ENCODE measurements at places on chromosomes 4 and X.

DNA sequence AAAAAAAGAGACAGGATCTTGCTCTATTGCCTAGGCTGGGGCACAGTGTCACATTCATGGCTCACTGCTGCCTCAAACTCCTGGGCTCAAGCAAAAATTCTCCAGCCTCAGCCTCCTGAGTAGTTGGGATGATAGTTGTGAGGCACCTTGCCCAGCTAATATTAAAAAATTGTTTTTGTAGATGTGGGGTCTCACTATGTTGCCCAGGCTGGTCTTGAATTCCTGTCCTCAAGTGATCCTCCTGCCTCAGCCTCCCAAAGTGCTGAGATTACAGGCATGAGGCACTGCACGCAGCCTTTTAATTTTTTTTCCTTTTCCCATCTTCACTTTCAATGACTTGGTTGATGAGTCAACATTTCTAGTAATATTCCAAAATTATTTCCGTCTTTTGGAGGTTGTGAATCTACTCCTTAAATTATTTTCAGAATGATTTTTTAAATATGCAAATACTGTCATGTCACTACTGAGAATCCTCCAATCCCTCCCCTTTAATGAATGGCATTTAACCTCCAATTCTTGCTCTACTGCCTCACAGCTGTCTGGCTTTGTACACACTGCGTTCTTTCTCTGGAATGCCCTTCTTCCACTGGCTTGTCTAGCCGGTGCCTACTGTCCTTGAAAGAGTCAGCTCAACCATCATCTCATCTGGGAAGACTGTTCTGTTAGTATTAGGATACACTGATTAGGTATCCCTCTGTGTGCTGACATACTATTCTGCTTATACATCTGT is 27.5 kb upstream of the DCTD start:
- no peak for DNase-seq

DNA sequence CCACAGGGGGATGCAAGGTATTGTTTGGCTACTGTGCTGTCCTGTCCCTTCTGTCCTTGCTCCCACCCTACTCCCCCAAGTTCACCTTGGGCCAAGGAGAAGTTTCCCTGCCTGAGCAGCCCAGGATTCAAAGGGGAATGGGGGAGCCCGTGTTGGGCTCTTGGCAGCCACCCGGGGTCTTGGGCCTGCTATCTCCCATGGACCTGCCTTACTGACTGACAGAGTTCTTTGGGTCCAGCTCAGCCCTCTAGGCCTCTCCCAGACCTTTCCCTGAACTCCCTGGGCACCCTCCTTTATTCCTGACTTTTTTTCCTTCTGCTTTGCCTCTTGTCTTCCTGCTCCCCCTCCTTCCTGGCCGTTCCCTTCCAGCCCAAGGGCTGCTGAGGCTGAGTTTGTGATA is 67.4 kb downstream of the STARD8 start:
- DNase-seq = no peak

- no peak for DNase-seq
These were observed 55.3 kb downstream of the SH2D1A start for GRCh38 chrX:124401696-124402095.

DNA sequence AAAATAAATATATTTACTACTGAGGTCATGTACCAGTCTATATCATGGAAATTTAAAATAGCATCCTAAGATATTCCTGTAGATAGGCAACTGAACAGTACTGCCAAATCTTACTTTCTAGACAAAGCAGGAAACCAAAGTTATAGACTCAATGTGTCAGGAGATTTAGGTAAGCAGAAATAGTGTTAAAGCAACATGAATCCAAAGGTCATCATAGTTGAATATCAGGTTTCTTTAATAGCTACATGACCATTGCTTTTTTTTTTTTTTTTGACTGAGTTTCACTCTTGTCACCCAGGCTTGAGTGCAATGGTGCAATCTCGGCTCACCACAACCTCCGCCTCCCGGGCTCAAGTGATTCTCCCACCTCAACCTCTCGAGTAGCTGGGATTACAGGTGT is 20.2 kb upstream of the ACSL4 start:
- DNase-seq = no peak

- DNase-seq = no peak
These were observed 9.7 kb upstream of the GEMIN8 start for GRCh38 chrX:14039344-14039743.

- no peak for DNase-seq
These were observed 23.5 kb upstream of the IL2 start for GRCh38 chr4:122479935-122480416.

- DNase-seq = no peak
These were observed 298.1 kb downstream of the PDGFC start for GRCh38 chr4:156673483-156673882.

DNA sequence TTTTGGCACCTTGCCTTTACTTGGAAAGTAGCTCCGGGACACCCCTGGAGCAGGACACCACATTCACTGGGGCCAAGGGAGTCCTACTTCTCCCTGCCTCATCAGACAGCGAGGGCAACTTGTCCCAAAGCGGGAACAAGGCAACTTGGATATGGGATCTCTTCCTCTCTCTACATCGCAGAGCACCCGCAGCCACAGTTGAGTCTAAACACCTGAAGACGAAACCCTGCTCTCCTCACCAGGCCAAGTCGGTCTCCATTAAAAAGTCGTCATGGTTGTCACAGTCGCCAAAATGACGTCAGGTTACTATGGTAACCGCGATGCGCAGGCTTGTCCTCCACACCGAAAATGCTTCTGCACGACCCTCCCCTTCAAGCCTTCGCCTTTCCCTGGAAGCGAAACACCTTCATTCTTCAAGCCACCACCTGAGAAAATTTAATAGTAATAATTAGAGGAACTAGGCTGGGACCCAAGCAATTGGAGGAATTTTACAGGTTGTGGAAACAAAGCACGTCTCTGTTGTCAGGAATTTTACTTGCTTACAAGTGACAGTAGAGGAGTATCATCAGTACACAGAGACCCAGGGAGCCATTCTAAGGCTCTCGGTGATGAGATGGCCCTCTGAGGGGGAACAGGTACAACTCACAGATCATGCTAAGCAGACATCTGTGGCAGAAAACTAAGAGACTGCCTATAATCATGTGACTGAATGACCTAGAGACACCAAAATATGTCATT is 30.5 kb upstream of the TCEAL4 start:
- DNase-seq = peak; percentile 8

DNA sequence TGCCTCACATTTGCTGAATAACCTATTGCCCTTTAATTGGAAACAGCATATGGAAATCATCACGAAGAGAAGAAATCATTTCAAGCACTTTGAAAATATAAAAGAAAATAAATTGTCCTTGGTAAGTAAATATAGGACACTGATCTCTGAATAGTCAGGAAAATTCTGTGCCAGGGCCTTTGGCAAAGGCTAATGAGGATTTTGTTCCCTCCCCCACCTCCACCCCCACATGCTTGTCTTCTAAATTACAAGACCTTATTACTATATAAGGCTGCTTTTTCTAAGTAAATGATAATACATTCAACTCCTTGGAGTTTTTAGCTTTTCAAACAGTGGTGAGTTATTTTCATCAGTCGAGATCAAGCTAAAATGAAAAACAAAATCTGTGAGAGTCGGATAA is 15.8 kb downstream of the SYNPO2 start:
- DNase-seq = no peak

- no peak for DNase-seq
These were observed 100.2 kb upstream of the TMEM164 start for GRCh38 chrX:109902665-109903064.

- no peak for DNase-seq
These were observed 61.7 kb upstream of the DCAF8L1 start for GRCh38 chrX:28042826-28043564.

DNA sequence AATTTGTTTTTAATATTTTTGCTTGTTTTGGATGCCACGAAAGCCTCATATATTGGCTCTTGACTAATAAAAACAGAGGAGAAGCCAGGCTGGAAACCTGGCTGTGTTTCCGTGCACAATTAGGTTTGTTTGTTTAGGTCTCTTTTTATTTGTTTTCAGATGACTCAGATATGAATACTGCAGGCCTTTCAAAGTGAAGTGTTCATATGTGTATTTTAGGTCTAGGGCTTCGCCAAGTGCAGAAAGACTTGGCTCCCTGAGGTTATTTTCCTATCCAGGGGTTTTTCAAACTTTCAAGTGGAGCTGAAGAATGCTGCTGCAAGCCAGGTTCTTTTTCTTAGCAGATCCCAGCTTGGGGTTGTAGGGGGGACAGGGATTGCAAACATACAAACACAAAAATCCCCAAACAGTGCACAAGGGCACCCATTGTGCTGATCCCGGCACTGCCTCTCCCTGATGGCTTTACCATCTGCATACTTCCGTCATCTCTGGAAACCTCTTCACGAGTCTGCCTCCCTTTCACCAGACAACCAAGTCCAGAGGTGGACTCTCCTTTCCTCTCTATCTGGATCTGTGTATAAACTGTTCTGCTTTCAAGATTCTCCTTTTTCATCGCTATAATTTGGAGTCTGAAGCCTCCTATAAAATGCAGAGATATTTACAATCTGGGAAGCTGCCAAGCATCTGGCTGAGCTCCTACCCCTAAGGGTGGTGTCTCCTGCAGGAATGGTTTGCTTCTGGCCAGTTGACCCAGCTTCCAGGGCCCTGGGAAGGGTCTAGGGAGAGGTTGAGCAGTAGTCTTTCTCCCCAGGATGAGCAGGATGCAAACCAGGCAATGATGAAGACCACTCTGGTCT is 108.6 kb downstream of the SMIM20 start:
- DNase-seq = no peak

GRCh38 chr4:152690706-152691651 is 11.2 kb upstream of the TMEM154 start:
- DNase-seq = no peak

GRCh38 chr4:82551734-82552133 is 10.1 kb downstream of the TMEM150C start:
- no peak for DNase-seq

DNA sequence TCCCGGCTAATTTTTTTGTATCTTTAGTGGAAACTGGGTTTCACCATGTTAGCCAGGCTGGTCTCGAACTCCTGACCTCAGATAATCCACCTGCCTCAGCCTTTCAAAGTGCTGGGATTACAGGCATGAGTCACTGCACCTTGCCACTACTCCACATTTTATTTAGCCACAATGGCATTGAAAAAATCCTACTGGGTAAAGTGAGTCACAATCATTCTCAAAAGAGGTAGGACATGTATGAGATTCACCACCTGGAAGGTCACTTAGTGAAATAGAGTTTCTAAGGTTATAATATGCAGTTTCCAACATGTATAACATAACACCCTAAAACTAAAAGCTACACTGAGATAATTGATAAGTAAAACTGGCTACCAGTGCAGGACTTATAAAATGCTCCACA is 159.2 kb downstream of the BTC start:
- no peak for DNase-seq

GRCh38 chr4:122978109-122978508 is 55.7 kb upstream of the NUDT6 start:
- DNase-seq = no peak

- no peak for DNase-seq
These were observed 103.8 kb downstream of the CAMK2D start for GRCh38 chr4:113657586-113658233.

All from caudate nucleus (tissue), 63 donors.